Iris pigment epithelial cell (primary cell): ENCODE measurements at places on chromosomes 5 and 9.

- DNase-seq = no peak
Measured at GRCh38 chr5:56389261-56389660, 156.1 kb upstream of the ANKRD55 start.

- peak; percentile 58 for DNase-seq
Measured at GRCh38 chr5:35198075-35198474, 32.2 kb downstream of the PRLR start.

GRCh38 chr5:167208911-167209310 is 1082.5 kb upstream of the WWC1 start:
- DNase-seq = peak; percentile 8

GRCh38 chr5:34666392-34667080 is 10.4 kb downstream of the RAI14 start:
- DNase-seq = no peak

DNA sequence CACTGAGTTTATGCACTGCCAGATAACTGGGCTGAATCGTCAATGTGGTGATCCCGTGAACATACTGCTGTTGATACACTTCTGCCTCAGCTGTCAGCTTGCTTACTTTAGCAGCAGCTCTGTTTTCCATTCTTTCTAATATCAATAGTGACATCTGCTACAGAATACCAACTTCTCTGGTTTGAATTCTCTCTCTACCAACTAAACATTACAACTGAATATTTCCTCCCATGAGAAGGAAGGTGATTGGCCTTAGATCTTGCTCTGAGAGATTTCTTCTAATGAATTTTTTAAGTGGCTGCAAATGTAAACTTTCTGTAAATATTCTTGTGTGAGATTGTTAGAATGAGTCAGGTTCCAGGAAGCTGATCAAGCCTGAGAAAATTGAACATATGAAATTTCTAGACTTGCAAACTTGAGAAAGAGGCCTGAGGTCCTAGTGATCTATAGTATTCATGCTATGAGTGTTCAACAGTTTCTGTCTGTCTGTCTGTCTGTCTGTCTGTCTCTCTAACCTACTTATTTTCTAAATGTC is 205.5 kb upstream of the CDKN2B start:
- peak; percentile 95 for DNase-seq

DNA sequence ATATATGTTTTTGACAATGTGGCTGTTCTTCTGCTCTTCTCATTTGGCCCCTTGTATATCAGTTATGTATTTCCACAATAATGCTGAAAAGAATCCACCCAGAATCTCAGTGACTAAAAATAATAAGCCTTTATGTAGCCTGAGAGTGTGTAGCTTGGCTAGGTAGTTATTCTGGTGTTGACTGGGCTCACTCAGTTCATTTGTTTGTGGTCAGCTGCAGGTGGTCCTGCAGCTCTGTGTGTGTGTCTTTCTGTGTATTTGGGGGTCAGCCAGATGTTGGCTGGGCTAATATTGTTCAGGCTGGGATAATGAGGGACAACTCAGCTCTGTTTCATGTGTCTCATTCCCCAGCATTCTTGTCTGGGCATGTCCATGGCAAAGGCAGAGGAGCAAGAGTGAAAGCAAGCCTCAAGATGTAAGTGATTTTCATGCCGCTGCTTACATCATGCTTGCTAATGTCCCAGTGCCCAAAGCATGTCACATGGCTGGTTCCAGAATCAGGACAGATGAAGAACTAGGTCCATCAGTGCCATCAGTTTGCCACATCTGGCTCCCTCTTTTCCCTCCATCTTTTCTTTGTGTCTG is 162.8 kb downstream of the KCTD16 start:
- DNase-seq = peak; percentile 4

DNA sequence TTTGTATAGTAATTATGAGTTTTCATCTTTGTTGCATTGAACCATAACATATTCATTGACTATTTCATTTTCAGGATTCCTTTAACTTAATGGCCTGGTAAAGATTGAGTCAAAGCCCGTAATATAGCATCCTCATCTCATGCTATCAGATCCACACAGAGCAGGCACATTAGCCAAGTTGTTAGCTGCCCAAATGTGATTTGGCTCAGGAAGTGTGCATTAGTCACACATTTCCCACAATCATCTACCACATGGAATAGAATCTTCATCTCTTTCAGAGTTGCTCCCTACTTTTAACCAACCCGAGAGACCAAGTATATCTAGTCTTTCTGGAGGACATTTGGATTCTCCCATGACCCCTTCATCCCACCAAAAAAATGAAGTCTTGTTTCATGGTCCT is 481.0 kb upstream of the PTGER4 start:
- peak; percentile 10 for DNase-seq

DNA sequence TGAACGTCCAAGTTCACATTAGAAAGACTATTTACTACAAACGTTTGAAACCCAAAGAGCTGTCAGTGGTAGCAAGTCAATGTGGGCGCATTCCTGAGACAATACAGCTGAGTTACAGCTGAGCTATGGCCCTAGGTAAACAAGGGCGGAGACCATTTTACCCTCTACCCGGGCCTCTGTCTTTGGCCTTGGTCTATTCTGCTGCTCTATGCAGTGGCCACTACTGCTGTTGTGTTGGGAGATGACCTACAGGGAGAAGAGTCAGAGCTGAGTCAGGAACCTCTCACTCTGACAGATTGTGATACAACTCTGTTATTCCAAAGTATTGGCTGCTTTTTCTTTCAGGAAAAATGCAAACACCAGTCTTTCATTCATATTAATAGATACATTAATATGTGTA is 700.6 kb downstream of the SEMA5A start:
- DNase-seq = no peak

DNA sequence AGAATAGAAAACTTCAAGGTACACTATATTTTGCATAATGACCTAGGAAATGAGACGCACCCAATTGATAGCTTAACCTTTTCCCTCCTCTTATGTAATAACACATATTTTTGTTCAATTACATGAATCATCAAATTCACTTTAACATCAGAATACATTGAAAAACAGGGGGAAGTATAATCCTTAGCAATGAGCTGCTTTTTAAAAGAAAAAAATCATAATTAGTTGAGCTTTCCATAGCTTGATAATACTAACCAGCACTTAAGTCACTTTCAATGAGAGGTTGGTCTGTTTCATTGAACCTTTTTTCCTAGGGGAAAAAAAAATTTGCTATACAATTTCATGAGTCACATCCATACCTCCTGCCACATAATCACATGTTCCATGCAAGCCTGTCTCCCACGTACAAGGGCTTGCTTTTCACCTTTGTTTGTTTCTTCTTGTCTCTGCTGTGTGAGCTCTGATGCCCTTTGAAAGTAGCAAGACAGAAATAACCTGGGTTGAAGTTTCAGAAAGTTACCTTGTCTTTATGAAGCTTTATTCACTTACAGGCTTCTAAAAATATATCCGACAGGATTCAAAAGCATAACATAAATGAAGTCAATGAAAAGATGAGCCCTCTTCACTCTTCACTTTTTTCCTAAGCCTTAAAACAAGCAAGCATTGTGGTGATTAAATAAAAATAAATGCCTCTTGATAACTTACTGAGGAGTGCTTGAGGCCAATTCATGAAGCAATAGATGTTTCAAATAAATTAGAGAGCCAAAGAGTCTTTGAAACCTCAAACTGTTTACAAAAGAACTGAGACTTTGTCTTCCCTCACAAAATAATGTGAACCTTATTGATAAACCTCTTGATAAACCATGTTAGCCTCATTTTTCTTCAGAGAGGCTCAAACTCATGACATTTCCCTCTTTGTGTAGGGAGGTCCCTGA is 108.5 kb downstream of the FEM1C start:
- DNase-seq = peak; percentile 62

- DNase-seq = no peak
Measured at GRCh38 chr5:109668668-109669422, 20.9 kb upstream of the MAN2A1 start.

DNA sequence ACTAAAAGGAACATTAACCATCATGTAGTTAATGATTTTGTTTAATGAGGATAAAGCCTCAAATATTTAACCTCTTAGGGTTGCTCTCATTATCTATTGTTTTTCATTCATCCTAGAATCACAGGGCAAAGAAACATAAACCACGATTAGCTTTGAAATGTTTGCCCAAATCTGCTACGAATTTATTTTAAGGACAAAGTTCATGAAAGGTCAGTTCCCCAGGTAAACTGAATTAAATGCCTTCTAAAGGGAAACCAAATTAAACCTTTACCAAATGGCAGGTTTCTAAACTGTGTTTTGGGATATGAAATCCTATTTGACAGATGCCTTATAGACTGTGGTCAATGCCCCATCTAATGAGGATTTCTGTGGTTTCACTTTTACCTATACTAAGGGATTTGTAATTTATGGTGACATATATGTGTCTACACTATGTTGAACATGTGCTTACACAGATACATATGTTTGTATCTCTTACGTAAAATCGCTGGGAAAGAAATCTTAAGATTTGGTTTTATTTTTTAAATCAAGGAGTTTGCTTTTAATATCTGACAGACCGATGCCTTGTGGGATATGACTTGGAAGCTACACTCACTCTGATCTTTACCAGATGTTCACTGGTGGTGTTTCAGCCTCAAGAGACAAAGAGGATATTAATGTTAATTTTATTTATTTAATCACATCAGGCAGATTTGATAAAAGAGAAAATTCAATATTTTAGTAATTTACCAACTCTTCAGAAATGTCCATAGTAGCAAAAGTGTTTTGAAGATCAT is 188.4 kb downstream of the GLIS3 start:
- peak; percentile 34 for DNase-seq

- DNase-seq = peak; percentile 80
Measured at GRCh38 chr5:51383131-51384121, at the start of gene ISL1. ISL1 (plus strand) TSS chr5:51383448; CDS start chr5:51383672, 224 bp downstream.

DNA sequence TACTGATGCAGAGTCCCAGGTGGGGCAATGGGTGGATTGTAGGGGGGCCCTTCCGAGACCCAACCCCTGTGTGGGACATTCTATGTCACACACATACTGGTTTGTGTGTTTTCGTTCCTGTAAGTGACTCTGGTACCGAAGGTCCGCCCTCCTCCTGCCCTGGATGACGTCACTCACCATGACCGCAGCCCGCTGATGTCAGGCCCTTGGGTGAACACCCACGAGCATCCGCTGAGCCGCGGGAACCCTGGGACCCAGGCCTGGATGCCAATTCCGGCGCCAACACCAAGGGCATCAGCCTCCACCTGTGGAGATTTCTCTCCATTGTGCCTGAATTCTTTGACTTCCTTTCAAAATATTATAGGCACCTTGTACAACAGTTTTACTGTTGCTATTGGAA is 184.3 kb downstream of the MTRR start:
- no peak for DNase-seq

DNA sequence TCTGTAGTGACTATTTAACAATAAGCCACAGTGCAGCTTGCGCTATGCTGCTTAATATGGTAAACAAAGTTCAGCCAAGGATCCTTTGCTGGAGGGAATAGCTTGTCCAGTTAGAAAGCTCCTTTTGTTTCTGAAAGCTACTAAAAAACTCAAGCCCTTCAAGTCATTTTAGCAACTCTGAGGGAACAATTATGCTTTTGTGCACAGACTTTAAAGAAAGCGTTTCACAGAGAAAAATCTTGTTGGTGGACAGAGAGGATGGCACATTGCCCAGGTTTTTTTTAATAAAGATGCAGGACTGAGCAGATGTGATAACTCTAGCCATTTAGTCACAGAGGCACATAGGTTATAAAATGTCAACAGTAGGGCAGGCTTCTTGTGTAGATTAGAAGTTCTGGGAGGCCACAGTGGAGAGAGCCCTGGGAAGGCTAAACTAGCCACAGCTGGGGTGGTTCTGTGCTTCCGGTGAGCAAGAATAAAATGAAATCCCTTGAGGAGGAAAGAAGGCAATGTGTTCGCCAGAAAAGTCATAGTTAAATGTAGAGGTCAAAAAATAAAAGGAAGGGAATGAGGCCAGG is 63.4 kb downstream of the ALDH7A1 start:
- DNase-seq = no peak

- no peak for DNase-seq
Measured at GRCh38 chr5:41820150-41820549, 50.1 kb downstream of the OXCT1 start.

GRCh38 chr9:126306071-126306647 is 20.5 kb upstream of the MVB12B start:
- no peak for DNase-seq

DNA sequence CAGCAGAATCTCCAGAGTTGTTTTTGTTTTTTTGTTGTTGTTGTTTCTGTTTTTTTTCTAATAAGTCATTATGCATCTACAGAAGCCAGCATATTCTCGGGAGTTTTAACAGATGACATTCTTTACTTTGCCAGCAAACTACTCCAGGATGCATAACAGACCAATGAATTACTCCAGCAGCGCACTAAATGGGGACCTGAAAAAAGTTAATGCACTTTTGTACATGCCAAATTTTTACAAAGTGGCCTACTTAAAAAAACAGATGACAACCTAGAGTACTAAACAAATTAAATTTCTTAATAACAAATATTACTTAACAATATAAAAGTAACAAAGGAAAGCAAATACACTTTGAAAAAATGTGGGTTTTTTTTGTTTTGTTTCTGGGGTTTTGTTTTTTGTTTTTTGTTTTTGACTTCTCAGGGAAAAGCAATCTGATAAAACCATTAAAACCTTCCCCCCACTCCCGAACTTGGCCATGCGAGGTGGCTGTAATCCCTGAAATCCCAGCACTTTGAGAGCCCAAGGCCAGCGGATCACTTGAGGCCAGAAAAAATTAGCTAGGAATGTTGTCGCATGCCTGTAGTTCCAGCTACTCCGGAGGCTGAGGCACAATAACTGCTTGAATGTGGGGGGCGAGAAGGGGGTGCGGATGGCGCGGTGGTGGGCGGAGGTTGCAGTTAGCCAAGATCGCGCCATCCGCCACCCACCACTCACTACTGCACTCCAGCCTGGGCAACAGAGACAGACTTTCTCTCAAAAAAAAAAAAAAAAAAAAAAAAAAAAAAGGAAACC is 352.4 kb downstream of the CETN3 start:
- peak; percentile 34 for DNase-seq

DNA sequence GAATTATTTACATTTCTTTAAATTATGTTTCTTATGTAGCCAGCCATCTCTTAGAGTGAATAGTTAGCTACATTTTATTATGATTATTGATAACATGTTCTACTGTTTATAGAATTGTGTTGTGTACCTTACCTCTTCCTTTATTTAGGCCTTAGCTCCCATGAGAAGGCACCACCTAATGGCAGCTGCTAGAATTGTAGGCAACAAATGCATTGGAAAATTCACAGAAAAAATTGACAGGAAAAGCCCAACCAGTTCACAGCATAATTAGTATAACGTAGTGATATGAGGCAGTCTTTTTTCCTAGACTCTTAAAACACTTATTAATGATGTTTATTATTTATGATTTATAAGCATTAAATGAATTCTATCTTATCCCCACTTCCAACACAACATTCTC is 175.8 kb downstream of the WDR70 start:
- DNase-seq = no peak

DNA sequence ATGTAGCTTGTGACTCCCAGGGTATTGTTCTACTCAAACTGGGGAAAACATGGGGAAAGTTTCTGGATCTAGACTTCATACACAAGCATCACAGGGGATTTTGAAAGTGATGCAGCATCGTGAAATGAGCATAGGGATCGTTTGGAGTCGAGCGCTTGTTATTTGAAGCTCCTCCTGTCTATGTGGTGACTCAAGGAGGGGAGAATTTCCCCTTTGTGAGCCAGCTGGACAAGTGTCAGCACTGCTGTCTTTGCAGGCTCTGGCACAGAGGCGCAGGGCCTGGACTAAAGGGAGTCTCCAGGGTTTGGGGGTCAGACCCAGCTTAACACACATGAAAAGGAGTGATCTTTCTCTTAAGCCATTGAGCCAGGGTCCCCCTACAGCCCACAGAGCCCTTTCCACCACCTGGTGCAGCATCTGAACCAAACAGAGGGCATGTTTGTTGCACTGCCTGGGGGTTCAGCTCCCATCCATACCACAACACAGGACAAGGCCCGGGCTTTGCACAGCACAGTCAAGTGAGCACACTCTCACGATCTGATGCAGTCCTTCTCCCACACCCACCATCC is 51.0 kb downstream of the IRF1 start:
- DNase-seq = peak; percentile 97
